NCI-H2107 (cell line): ENCODE measurements at places on chromosomes 1 and 21.
A peak's percentile ranks its signal among the peaks of the same experiment; 100 is the strongest.

- DNase-seq: no peak
Observed at GRCh38 chr1:226738421-226738994, 574 bp downstream of the ITPKB start.

DNA sequence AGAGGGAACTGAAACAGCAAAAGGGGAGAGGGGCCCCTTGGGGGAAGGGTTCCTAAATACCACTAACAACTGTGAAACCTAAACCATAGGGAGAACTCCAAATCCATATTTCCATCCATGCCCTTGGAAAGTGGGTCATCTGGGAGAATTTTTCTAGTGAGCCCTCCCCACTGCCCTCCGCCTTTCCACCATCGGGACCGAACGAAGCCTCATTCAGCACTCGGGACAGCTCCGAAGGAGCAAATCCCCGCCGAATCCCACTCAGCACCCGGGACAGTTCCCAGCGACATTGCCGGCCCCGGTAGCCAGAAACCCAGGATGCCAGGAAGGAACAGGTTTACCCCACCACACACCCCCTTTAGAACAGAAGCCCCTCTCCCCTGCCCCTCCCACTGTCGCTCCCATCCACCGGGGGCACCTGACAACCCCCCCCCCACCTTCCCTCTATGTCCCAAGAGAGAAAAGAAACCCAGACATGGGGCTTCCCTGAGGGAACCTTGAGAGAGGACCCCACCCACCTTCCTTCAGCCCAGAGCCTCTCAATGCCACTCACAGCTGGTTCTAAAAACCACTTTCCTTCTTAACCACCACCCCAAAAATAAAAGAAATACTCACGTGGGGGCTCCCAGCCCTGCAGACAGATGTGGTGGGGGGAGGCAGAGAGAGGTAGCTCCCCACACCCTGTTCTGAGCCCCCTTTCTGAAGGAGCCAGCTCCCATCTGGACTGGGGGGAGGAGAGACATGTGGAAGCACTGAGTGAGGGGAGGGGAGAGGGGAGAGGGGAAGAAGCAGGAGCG is 4.5 kb downstream of the DLGAP3 start:
- no peak for DNase-seq

DNA sequence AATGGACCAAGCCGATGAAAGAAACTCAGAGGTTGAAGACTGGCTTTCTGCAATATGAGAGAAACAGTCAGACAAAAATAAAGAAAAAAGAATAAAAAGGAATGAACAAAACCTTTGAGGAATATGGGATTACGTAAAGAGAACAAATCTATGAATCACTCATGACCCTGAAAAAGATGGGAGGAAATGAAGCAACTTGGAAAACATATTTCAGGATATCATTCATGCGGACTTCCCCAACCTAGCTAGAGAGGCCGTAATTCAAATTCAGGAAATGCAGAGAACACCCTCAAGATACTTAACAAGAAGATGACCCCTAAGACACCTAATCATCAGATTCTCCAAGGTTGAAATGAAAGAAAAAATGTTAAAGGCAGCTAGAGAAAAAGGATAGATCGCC is 705.3 kb upstream of the CHRM3 start:
- no peak for DNase-seq

GRCh38 chr1:237879195-237879594 is 11.5 kb downstream of the ZP4 start:
- DNase-seq: no peak

- DNase-seq: no peak
Observed at GRCh38 chr21:33283203-33283602, 17.0 kb downstream of the IL10RB start.

DNA sequence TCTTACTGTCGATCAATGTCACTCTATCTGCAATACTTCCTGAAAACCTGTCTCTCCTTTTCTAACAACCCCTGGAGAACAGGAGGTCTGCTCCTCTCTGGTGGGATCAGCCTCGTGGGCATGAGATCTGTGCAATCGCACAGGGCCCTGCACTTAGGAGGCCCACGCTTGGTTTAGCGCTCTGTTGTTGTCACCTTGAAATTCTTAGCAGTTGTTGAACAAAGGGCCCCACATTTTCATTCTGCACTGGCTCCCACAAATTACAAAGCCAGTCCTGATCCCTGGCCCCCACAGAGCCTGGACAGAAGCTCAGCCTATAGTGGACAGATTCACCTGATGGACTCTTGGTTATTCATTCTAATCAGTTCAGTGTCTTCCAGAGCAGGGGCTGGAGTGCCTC is 18.6 kb downstream of the SPOCD1 start:
- DNase-seq: no peak

DNA sequence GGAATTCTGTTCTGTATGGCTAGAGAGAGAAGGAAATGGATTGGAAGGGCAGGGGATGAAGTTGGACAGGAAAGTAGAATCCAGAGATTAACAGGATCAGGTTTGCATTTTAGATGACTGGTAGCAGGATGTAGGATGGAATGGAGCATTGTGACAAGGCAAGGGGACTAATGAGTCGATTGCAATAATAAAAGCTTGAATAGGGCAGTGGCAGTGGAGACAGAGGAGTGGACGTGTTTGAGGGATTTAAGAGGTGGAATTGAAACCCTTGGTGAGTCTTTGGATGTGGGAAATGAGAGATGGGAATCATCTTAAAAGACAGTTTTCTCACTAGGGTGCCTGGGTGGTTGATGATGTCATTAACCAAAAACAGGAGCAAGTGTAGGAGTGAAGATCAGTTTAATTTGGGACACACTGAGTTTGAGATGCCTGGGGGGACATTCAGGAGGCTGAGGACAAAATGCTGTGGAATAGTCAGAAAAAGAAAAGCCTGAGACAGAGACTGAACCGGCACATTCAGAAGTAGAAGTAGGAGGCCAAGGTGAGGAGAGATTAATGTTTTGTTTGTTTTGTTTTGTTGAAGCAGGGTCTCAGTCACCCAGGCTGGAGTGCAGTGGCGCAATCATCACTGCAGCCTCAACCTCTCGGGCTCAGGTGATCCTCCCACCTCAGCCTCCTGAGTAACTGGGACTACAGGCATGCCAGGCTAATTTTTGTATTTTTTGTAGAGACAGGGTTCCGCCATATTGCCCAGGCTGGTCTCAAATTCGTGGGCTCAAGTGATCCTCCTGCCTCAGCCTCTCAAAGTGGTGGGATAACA is 29.1 kb upstream of the C1orf146 start:
- no peak for DNase-seq

GRCh38 chr1:46466477-46467182 is 23.0 kb upstream of the DMBX1 start:
- DNase-seq: no peak

DNA sequence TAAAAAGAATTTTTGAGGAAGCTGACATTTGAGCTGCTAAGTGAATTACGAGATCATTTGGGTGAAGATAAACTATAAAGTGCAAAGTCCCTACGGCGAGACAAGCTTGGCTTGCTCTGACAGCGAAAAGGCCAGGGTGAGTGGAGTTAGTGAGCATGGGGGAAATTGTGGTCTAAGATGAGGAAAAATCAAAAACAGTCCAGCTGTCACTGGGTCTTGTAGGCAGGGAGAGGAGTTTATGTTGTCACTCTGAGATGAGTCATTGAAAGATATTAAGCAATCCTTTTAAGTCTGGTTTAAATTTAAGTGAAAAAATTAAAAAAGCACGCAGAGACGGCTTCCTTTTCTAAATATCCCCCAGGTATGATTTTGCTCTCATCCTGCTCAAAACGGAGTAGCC is 601.9 kb downstream of the MRPL39 start:
- DNase-seq: no peak

GRCh38 chr1:14850563-14850962 is 252.1 kb downstream of the KAZN start:
- peak; percentile 28 for DNase-seq

GRCh38 chr1:165109013-165109412 is 247.5 kb downstream of the LMX1A start:
- DNase-seq: no peak

DNA sequence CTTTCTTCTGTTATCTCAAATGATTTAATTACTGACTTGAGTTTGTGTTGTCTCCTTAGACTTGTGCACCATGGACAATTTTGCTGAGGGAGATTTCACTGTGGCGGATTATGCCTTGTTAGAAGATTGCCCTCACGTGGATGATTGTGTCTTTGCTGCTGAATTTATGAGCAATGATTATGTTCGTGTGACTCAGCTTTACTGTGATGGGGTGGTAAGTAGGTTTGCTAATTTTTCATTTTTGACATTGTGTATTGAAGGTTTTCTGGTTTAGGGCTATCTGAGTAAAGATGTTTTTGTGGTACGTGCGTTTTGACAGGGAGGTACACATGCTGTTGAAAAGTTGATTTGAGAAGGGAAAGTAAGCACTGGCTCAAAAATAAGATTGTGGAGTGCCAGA is 14.1 kb downstream of the TTC3 start:
- DNase-seq: peak; percentile 68

DNA sequence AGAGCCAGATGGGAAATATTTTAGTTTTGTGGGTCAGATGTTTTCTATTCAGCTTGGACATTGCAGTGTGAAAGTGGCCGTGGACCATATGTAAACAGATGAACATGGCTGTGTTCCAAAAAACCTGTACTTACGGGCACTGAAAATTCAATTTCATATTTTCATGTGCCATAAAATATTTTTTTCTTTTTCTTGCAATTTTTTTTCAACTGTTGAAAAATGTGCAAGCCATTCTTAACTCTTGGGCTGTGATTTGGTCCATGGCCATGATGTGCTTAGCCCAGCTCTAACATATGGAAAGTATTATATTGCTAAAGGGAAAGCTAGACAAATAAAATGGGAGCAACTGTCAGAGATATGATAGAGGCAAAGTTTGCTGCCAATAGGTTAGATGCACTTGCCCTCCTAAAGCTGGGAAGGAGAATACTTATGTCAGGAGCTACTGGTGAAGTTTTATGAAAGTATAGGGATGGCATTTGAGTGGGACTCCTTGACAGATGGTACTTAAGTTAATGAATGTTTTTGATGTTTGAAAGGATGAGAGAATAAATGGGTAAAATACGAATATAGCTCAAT is 240.3 kb downstream of the RYR2 start:
- DNase-seq: no peak

DNA sequence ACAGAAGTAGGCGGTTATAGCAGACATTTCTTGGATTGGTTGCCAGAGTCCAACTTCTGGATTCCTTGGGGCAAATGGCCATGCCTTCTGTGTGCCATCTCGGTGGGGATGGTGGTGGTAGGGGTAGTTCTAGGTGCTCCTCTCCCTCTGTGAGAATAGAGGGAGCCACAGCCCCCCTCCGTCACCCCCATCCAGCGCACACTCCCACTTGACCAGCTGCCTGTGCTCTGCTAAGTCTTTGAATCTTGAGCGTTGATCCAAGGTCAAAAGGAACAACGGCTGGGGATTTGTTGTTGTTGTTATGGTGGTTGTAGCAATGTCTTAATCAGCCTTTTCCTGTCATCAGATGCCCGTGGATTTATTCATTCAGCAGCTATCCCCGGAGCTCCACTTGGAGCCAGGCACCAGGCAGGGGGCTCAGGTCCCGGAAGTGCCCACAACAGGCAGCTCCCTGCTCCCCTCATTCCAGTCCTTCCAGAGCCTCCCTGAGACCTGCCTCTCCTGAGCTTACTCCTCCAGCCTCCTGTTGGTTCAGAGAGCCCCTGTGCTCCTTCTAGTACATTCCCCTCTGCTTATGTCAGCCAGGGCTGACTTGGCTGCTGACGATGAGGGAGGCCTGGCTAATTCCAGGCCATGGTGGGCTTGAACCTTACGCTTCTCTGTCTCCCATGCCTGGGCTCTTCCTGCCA is 146.6 kb upstream of the WNT4 start:
- DNase-seq: no peak

- DNase-seq: no peak
Observed at GRCh38 chr1:206001476-206001888, 1.7 kb downstream of the RAB7B start.

GRCh38 chr1:201357211-201357610 is 20.3 kb downstream of the TNNT2 start:
- no peak for DNase-seq

- DNase-seq: no peak
Observed at GRCh38 chr21:29638761-29639327, 301.0 kb downstream of the GRIK1 start.
